ENCODE measurements at places on chromosomes 3 and 15. TPM values are rescaled to one million over a fixed set of nuclear protein-coding genes. Genes with fewer than 3 reads are reported as not detected.

GRCh38 chr15:68220967-68221366 lies 8.6 kb downstream of the CLN6 start:
- no peak for DNase-seq

- no peak for DNase-seq
Measured at GRCh38 chr15:56837273-56837672, 81.2 kb upstream of the TCF12 start.

MAN2A2 gene
- 44.9 TPM for total RNA-seq

- DNase-seq: no peak
Measured at GRCh38 chr3:128167973-128168674, 14.8 kb downstream of the EEFSEC start.

- DNase-seq: no peak
Measured at GRCh38 chr15:69138963-69139362, 21.5 kb upstream of the GLCE start.

DNA sequence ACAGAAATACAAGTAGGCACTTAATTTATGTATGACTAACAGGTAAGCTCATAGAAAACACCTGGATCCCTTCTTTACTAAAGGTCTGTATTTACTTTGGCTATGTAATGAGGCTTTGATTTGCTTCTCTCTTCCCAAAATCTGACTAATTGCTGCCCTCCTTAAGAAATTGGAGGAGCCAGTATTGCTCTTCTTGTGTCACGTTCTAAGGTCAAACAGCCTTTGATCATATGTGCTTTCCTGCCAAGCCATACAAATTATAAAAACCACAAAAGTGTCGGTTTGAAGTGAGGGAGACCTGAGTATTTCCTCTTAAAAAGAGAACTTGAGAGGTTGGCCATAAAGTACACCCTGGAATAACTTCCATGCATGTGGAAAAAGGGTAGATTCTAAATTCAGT lies 112.1 kb upstream of the MB21D2 start:
- DNase-seq: no peak

All from HCT116 (cell line).